ENCODE measurements at places on chromosomes 1 and 21.

GRCh38 chr1:27010226-27010994 is 2.2 kb downstream of the TENT5B start:
- no peak for DNase-seq

- no peak for DNase-seq
Observed at GRCh38 chr1:158177700-158178450, 2.8 kb upstream of the CD1D start.

DNA sequence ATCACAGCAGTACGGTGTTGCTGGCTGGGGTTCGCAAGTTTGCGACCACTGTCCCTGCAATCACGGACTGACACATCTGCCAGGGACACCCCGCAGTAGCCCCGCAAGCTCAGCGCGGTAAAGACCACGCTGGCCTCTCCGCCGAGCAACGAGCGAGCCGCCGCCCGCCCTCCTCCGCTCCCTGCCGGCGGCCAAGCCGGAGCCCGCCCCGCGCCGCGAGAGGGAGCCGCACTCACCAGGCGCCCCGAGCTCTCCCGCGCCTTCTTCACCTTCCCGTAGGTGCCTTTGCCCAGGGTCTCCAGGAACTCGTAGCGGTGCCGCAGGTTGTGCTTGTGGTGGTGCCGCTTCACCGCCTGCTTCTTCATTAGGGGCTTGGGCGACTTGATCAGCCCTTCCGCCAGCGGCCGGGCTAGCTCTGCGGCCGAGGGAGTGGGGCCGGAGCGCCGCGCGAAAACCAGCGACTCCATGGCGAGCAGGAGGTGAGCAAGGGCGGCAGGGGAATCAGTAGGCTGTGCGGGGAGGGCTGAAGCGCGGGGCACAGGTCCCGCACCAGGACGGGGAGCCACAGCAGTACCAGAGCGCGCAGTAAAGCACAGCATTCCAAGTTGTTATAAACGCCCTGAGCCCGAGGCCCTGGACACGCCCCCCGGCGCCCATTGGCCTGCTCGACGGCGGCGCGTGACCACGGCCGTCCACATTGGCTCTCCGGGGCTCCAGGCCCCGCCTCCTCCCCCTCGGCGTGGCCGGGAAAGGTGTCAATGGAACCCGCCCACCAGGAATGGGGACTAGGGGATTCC is at the start of gene NUAK2:
TSS of gene NUAK2 (minus strand) at position 584 of the 797 bp plus-strand sequence. CDS start at position 467, 117 bp downstream.
- DNase-seq = peak; percentile 88

DNA sequence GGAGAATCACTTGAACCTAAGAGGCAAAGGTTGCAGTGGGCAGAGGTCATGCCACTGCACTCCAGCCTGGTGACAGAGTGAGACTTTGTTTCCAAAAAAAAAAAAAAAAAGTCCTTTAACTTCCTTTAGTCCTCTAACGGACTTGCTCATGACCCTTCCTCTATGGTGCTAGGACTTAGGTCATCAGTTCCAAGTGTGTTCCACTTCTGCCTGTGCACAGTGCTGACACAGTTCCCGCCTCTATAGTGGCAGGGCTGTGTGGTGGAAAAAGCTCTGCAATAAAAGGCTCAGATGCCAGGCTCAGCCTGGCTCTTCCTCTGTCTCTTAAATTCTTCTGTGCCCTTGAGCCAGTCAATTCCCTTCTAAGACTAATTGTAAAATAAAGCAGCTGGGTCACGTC is 22.0 kb downstream of the CC2D1B start:
- no peak for DNase-seq

DNA sequence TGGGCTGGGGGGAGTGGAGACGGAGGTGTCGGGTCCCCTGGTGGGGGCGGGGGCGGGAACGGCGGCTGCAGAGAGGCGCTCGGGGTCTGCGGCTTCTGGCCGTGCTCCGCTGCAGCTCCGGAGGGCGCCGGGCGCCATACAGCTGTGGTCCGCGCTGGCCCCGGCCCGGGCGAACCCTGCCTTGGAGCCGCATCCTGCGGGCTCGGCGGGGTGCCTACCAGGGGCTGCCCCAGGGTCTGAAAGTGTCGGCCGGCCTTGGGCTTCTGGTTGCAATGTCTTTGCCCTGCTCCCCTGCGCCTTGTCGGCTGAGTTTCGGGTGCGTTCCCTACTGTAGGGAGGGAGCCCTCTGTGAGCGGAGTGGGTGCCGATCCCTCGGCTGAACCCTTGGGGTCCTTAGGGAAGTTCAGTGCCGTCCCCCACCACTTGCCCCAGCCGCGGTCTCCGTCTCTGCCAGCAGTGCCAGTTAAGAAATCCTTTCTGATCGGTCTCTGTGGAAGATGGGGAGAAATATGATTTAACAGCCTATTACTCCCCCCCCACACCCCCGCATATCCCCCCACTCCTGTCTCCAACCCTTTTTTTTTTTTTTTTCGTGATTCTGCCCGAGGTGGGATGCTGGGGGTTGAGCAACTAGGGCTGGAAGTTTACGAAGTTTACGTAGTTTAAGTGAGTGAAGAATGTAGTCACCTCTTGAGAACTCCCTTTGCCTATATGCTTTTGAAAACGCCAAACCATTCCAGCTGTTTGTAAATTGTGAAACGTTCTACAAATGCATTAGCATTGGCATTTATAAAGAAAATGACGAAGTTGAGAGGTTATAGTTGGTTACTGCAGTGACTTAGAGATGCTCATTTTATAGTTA is 588 bp downstream of the NEXN start:
- DNase-seq = peak; percentile 21

All from CD8-positive, alpha-beta memory T cell (primary cell).